Left colon (tissue), 2 donors: ENCODE measurements at places on chromosomes 7 and 10. TPM values are rescaled to one million over a fixed set of nuclear protein-coding genes. Genes with fewer than 3 reads are reported as not detected.

Gene TAS2R41
- total RNA-seq = not detected

Gene GPC2
- 4.0 TPM for total RNA-seq

Gene OPTN
- total RNA-seq = 93.2 TPM

Gene SLC12A9
- total RNA-seq = 31.0 TPM
